ENCODE measurements at places on chromosomes 1 and 21. TPM values are rescaled to one million over a fixed set of nuclear protein-coding genes. Genes with fewer than 3 reads are reported as not detected.
A peak's percentile ranks its signal among the peaks of the same experiment; 100 is the strongest.

- DNase-seq, result no peak
Observed at GRCh38 chr1:10484521-10484920, 9.8 kb downstream of the PEX14 start.

DNA sequence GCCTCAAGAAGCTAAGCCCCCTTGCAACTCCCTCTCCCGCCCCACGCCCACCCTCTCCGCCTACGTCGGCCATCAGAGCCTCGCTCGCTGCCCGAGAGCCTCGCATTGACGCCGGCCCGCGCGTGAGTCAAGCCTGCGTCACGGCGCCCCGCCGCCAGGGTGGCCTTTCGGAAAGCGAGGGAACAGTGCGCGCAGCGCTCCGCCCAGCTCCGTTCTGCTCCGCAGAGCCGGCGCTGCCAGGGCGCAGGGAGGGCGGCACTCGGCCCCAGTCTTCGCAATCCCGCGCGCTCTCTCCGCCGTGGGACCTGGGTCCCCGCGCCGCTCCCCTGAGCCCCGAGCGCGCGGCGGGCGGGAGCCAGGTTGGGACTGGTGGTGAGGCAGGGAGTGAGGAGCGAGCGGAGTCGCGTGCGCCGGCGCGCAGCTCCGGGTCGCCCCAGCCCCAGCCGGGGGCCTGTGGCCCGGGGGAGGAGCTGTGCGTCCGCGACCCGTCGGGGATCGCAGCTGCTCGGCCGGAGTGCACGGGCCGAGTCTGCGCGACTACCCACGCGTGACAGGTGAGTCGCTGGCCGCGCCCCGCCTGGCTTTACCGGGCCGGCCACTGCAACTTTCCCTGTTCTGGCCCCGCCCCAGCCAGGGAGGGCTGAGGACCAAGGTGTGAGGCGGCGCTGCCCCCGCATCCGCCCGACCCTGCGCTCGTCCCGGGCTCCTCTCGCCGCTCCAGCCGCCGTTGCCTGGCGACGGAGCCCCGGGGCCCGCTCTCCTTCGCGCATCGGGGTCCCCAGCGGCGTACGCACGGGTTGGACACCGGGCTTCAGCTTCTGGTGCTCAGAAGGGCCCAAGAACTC, at the start of gene SLC6A17:
SLC6A17 (plus strand) TSS at position 165 of the 845 bp plus-strand sequence. CDS start 16,436 bp downstream, outside the sequence.
- no peak for DNase-seq

- DNase-seq, result no peak
Observed at GRCh38 chr21:36396971-36397370, 11.8 kb downstream of the CHAF1B start.

- no peak for DNase-seq
Observed at GRCh38 chr1:24362982-24363614, 43.9 kb downstream of the GRHL3 start.

DNA sequence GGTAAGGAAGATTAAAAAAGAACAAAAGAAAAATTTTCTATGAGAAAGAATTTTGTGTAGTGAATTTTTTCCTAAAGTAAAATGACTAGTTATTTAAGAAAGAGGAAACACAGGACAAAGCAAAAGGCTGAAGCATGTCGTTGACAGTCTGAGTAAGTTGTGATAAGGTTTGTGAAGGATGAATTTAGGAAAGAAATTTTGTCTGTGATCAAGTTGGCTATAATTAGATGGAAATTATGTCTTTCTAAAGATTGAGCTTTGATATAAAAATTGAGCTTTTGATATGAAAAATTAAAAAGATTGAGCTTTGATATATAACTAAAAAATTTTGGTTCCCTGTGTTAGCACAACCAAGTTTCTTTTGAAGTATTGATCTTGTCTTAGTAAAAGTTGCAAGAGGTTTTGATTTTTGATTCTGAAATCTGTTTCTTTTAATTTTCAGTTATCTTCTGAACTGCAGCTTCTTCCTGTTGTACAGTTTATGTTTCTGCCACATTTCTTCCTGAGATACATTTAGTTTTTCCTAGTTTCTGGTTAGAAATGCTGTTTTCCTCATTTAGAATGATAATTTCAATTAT, 101.7 kb upstream of the KIAA0040 start:
- DNase-seq, result no peak

- DNase-seq, result no peak
Observed at GRCh38 chr1:11447903-11448302, 31.1 kb upstream of the DISP3 start.

DNA sequence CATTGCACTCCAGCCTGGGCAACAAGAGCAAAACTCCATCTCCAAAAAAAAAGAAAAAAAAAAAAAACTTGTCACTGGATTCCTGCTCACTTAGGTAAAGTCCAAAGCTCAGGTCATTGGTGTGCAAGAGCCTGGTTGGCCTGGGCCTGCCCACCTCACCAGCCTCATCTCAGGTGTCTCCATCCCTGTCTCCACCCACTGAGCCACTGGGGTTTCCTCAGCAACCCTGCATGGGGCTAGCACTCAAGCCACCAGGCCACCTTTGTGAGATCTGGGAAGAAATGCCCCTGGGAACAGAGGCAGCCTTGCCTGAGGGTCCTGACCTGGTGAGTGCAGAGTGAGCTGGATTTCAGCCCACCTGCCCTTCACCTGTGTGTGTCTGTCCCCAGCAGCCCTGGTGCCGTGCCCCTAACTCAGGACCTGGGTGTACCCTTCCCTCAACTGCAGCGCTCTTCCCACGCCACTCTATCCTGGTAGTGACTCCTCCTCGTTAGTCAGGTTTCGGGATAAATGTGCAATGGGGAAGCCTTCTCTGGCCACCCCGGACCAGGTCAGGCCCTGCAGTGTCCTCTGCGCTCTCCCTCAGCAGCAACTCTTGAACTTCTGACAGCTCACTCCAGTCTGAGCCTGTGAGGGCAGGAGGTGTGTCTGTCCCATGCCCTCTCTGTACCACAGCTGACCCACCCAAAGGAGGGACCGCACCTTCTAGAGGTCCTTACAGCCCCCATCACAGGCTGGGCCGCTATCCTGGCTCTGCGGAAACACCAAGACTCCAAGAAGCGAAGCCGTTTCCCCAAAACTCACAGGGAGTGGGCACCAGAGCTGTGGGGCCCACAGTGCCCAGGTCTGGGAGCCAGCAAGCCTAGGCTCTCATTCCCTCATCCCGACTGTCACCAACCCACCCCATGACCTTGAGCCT, 3.3 kb downstream of the PDZK1IP1 start:
- DNase-seq, result no peak

DNA sequence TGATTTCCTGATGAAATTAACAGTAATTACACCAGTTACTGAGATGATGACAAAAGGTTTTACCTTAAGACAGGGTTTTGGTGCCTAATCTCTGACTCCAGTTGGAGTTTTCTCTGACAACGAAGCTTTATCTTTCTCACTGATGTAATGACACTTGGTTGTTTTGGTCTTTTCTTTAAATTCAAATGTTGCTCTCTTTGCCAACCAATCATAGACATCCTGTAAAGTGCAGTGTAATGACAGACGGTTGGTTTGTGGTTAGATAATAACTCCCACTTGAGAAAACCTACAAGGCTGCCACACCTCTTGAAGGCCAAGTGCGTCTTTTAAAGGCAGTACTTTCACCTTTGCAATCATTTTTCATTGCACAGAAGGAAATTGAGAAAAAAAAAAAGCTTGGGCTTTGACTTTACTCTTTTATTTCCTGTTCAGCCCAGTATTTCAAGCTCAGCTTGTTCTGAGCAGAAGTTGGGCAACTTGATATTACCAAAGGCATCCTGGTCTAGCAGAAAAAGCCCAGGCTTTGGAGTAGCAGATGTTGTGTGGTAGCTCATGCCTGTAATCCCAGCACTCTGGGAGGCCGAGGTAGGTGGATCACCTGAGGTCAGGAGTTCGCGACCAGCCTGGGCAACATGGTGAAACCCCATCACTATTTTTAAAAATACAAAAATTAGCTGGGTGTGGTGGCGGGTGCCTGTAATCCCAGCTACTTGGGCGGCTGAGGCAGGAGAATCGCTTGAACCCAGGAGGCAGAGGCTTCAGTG, 14.9 kb downstream of the PDIK1L start:
- DNase-seq, result peak; percentile 25

DNA sequence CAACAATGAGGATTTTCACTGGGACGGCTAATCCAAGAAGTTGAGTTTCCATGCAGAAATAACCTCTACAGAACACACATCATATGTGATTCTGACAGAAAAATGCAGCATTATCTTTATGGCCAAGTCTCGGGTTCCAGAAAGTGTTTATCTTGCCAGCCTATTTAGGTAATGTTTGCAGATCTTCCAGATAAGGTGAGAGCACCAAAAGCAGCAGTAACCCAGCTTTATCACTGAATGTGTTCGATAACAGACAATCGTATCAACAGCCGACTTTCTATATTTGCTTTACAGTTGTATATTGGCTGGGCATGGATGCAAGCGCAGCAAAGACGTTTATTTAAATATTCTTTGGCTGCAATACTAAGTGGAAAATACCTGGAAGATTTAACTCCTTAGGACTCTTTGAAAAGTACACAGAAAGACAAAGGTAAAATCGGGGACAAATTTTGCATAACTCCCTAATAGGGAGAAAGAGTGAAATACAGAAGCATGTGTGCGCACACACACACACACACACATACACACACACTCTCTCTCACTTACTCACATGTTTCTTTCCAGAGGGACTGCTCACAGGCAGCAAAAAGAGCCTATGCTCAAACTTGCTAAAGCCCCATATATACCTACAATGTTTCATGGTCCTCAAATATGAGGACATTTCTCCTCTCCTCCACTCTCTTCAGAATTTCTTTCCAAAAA, 3.0 kb upstream of the CTSK start:
- DNase-seq, result no peak

- DNase-seq, result no peak
Observed at GRCh38 chr1:15542388-15543250, 16.0 kb downstream of the DNAJC16 start.

GRCh38 chr1:230031131-230031530, 35.9 kb upstream of the GALNT2 start:
- DNase-seq, result no peak

DNA sequence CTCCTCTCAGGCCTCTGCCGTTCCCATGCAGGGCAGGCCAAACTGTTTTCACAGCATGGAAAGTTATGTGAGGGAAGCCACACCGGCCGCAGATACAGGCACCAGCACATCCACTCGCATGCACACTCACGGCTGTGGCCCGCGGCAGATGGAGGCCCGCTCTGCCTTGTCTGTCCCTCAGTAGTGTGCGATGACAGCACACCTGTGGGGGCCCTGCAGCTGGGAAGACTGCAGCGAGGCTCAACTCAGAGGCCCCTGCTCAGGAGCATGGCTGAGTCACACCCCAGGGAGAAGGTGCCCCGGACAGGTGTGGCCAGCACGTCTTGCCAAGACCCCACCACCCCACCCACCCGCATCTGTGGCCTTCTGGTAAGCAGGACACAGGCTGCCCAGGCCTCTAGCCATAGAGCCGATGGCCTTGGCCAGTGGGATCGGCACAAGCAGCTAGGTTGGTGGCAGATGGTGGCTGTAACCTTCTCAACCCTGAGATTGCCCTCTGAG, 1.3 kb upstream of the UBE2J2 start:
- DNase-seq, result no peak

GRCh38 chr1:115067161-115067859, 22.0 kb downstream of the TSPAN2 start:
- no peak for DNase-seq

DNA sequence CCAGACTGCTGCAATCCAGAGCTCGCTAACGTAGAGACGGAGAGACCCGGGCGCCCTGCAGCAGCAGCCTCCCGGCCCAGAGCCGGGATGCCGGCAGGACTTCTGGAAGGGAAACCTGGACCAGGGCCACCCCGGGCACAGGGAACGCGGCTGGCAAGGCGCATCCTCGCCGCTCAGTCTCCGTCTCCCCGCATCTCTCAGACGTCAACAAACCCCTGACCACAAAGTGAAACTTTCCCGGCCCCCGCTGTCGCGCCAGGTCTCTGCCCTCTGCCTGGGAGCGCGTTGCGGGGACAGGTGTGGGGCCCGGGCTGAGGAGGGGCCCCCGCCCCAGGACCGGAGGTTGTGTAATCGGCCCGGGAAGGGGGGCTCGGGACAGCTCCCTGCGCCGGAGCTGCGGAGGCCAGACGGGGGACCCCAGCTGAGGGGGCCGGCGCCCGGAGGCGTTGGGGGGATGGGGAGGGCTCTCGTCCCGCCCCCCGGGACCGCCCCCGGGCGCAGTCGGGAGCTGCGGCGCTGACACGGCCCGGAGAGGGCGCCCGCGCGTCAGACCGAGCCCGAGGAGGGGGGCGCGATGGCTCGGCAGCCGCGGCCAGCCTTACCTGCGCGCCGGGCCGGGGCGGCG, 116.6 kb upstream of the HIVEP3 start:
- no peak for DNase-seq

DNA sequence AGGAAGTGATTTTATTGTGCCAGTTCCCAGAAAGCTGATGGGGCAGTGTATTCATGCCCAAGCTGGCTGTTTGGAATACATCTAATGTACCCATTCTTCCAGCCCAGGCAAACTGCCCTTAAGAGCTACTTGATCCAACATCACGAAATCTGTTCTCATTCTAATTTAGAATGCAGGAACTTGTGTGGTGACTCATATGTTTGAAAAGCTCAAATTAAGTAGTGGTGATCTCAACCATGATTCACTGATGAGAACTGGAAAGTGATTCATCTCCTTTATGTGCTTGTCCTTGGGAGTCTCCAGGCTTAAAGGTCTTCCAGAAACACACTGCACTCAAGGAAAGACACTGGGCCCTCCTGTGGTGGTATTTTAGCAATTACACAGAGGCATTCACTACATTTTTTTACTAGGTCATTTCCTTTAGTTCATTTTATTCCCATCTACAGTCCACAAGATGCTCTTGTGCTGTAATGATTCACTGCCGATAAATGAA, 65.4 kb downstream of the RPE65 start:
- DNase-seq, result no peak

The S100A9 gene
- not detected for total RNA-seq

The RORC gene
- total RNA-seq, result 5.1 TPM
